GM19239 (cell line): ENCODE measurements at places on chromosomes 7 and 10.
A peak's percentile ranks its signal among the peaks of the same experiment; 100 is the strongest.

GRCh38 chr7:111756687-111757178, 194.4 kb upstream of the IMMP2L start:
- no peak for DNase-seq

DNA sequence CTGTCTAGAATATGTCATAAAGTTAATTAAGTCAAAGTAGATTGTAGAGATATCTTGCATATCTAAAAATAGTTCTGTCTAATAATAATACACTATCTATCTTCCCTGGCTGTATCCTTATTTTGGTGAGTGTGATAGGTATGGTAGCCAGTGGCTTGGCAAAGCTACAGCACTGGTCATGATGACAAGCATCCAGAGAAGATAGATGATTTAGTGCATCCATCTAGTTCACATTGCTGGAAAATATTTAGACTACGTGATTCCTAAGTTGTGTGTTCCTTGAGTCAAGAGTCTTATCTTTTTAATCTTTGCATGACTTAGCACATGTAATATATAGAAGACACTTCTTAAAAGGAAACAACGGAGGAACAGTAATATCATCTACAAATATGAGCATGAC, 711.2 kb upstream of the KCND2 start:
- DNase-seq, result no peak

DNA sequence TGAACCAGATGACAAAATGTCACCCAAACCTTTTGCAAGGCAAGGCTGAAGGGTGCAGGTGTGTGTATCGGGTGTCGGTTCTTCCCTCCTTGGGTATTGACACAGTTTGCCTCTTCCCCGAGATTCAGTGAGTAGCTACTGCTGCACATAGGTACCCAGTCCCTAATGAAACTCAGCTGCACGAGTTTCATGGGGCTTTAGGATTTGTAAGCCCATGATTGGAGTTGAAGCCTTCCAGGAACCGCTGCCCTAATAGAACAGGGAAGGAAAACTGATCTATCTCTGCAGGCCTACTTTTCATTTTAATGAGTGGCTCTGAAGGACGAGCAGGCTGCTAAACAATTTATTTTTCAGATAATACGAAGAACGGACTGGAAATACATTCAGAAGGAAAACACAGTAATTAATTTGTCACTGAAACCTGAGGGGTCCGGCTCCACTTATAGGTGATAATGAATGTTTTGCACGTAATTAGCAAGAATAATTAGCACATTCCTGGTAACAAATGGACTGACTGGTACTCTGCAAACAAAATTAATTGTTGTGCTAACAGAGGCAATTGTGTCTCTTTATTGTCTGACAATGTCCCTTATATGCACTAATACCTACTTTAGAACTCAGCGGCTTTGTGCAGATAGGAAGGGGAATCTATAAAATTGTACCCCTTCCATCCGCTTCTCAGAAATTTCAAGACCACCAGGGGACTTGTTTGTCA, 49.6 kb upstream of the FZD8 start:
- no peak for DNase-seq

DNA sequence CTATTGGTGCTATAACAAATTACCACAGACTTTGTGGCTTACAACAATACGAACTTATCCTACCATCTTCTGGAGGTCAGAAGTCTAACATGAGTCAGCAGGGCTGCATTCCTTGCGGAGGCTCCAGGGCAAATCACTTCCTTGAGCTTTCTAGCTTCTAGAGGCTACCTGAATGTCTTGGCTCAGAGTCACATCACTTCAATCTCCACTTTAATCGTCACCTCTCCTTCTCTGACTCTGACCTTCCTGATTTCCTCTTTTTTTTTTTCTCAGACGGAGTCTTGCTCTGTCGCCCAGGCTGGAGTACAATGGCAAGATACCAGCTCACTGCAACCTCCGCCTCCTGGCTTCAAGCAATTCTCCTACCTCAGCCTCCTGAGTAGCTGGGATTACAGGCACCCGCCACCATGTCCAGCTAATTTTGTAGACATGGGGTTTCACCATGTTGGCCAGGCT, 44.6 kb upstream of the ANAPC16 start:
- no peak for DNase-seq

GRCh38 chr10:30420266-30420665, 13.7 kb upstream of the MAP3K8 start:
- DNase-seq, result no peak

DNA sequence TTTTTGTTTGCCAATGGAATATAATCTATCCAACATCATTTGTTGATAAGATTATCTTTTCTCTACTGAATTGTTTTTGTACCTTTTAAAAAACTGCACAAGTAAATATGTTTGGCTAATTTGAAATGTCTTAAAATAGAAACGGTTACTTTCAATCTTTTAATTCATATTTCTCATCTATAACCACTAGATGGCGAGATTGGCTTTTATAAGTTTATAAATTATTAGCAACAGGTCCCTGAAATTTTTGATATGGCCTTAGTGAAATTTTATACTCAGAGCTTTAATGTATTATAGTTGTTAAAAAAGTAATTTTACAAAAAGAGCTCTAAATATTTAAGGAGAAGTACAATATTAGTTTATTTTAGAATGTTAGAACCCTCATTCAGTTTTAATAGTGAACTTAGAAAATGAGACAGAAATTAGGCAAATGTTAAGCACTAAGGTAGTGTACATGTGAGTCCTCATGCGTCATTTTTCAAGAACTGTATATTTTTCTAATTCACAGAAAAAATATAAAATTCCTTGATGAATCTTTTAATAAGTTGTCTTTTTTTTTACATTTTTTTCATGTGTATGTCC, 592.5 kb downstream of the ARL4A start:
- no peak for DNase-seq

DNA sequence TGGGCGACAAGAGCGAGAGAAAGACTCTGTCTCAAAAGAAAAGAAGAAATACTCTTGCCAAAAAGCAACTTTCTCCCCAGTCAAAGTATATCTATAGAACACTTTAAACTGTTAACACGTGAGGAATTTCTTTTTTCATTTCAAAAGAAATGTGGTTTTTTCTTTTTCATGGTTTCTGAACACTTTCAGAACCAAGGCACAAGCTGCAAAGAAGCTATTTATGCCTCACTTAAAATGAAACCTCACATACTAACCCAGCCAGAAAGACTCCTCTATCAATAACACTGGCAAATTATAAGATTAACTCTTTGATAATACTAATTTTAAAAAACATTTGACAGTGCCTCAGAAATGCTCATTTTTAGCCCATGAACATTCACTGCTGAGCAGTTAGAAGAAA, 20.9 kb downstream of the TBX20 start:
- DNase-seq, result no peak

- DNase-seq, result peak; percentile 28
These were observed 805 bp downstream of the MSRB2 start for GRCh38 chr10:23095966-23096801.

- no peak for DNase-seq
These were observed 6.5 kb downstream of the TBRG4 start for GRCh38 chr7:45104844-45105587.

- DNase-seq, result no peak
These were observed 84.9 kb upstream of the SKAP2 start for GRCh38 chr7:26949319-26949718.

- DNase-seq, result no peak
These were observed 219.2 kb downstream of the ARHGAP12 start for GRCh38 chr10:31709476-31709875.

DNA sequence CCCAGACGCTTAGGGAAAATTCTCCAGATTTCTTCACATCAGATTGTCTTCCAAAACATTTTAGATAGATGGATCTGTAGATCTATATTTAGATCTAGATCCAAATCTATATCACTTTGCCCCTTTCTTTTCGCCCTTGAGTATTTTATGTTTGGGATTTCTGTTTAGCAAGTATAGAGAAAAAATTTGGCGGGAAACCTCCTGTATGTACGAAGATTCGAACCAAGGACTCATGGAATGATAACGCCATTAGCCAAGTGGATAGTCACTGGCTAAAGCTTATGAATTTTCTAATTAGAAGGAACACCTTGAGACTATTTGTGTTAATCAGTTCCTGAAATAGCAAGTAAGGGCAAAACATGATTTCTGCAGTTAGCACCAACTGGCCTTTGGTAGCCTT, 1.2 kb downstream of the THNSL1 start:
- DNase-seq, result no peak

DNA sequence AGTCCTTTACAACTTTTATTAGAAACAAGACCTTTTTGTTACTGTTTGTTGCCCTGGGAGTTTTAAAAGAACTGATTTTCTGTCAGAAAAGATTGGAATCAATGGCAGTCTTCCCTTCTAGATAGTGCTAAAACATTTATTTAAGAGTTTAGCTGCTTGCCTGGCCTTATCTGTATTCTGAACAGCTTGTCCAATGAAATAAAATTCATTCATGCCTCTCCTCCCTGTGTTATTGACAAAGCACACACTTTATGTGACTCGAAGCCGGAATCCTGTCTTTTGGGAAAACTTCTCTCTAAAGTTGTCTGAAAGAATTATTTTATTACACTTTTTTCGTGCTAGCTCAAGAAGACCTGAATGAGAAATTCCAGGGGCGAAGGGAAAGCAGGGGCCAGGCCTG, 992.5 kb downstream of the TYW1 start:
- no peak for DNase-seq

- DNase-seq, result no peak
These were observed 152.6 kb upstream of the RNF32 start for GRCh38 chr7:156487811-156488533.

DNA sequence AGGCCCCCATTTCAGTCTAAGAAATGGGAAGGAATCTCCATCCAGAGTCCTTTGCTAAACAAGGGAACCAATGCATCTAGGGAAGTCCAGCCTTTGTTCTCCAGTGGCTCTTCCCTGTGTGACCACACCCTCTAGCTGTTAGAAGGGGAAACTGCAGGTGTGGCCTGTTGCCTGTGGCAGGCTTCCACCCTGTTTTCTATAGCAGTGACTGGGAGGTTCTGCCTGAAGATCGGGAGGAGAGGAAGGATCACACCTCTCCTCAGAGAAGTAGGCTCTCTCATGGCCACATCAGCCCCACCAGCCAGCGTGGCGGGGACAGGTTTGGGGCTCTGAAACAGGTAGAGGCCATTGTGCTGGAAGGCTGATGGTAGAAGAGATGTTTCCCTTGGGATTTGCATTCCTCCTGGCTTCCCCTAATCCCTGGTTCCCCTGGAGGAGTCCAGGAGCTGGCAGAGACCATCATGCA, 47.7 kb upstream of the TRIM8 start:
- DNase-seq, result peak; percentile 62

DNA sequence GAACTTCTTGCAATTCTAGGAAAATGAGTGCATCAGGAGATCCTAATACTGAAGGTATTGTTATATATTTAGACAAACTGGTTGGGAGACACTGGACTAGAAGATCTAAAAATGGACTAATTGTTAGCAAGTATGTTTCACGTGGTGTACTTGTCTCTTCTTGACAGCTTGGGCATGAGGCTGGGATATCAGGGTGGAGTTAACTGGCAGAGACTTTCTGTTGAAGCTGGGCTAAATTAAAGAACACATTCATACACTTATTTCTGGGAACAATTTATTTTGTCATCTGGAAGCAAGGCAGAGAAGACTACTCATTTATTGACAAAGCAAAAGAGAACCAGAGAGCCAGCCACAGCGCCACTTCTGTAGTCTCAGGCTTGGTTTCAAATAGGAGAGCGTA, 25.9 kb downstream of the TYW1 start:
- DNase-seq, result no peak

- DNase-seq, result no peak
These were observed 22.6 kb upstream of the AMZ1 start for GRCh38 chr7:2665359-2665791.

DNA sequence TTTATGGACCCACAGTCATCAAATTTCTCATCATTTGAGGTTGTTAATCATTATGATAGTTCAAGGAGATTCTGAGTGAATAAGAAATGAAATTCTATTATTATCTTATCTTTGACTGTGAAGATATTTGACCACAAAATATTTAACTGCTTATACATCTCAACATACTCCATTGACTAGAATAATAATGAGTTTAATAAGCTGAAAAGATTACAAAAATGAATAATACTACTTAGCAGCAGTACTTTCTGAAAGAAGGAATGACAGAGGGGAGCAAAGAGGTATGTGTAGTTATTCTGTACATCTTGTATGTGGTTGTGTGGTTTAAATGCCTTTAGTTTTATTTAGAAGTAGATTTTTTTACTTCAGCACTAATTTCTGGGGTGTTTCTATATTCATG, 214.2 kb downstream of the PRKG1 start:
- DNase-seq, result no peak

DNA sequence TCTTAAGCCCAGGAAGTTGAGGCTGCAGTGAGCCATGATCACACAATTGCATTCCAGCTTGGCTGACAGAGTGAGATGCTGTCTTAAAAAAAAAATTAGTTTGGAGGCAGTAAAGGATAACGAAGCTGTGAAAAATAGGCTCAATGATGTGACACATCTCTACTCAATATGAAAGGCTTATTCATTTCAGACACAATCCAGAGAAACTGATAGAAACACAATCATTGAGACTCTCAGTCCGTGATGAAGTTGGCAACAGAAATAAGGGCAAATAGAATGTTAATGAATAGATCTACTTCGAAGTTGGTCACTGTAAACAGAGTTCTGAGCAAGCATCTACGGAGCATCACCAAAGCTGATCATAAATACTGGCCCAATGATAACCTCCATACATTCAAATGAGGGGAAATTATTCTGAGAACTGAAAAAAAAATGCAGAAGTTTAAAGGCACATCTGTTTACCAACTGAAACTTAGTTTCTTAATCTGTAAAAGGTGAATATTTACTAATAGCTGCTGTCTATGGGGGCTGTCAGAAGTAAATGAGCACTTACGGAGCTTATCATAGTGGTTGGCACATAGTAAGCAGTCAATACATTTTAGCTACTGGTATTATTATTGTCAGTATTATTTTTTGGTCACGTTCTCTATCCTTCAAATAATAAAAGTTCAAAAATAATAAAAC, 70.4 kb downstream of the AKR1B1 start:
- DNase-seq, result no peak

DNA sequence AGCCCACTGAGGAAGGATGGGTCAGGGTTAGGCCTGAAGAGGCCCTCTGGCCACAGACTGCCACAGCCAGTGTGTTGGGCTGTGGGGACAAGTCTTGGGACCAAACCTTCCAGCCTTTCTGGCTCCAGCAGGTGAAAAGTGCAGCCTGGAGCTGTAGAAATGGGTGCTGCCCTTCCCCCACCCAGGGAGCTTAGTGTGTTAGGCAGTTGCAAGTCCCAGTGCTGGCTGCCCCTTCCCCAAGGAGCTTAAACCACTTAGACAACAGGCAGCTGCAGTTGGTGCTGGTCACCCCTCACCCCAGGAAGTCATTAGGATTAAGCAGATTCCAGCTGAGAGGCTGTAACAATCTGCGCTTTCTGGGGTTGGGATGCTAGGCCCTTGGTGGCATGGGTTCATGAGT, 563.3 kb downstream of the NRG3 start:
- DNase-seq, result no peak

DNA sequence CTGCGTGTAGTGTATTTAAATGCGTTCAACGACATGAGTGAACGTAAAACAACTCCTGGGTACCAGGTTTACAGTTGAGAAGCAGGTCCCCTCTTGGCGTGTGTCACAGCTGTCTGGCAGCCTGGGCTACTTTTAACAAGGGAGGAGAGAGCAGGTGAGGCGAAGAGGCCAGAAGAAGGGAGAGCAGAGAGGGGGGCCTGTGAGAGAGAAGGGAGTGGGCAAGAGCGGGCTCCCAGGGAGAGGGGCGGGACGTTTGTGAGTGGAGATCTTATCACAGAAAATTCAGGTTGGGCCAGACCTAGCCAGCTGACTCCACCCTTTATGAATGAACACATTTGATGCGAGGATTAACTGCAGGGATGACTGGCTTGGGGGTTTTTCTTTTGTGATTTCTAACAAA, 154.0 kb downstream of the CAMK1D start:
- DNase-seq, result no peak
